ENCODE measurements at places on chromosomes 5 and 9.

GRCh38 chr9:118521261-118521660 lies 817.1 kb downstream of the TLR4 start:
- no peak for DNase-seq

GRCh38 chr5:141969783-141970771 lies 1.2 kb downstream of the RNF14 start:
- DNase-seq: no peak

GRCh38 chr9:104110509-104110908 lies 16.4 kb downstream of the SMC2 start:
- DNase-seq: no peak

DNA sequence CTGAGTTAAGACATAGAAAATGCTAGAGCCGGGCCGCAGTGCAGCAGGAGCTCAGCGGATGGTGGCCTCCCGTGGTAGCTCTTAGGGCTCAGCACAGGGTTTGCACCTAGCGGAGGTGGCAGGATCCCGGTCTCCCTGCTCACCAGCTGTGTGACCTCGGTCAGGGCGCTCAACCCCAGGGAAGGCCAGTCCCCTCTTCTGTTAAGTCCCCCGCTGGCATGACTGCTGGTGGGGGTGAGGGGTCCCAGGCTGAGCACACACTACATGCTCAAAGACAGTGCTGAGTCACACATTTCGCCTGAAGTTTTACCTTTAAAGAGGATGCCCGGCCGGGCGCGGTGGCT lies 39.0 kb downstream of the HRH2 start:
- no peak for DNase-seq

DNA sequence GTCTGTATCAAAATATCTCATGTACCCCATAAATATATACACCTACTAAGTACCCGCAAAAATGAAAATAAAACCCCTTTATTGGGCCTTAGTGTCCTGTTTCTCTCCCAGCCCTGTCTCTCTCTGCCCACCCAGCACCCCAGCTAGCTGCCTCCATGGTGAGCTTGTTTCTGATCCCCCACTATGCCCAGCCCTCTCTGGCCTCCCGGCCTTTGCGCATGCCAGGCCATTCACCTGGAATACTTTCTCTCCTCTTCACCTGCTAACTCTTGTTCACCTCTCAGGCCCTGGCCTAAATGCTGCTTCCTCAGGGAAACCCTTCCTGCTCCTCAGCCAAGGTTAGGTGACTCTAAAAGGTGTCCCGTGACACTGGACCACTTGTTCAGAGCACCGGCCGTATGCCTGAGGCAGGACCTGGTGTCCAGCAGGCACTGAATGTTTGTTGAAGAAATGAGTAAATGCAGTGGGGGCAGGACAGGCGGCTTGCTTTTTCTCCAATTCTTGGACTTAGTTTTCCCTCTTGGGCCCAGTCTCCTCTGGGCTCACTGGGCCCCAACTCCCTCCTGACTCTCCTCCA lies 58.5 kb downstream of the PSD2 start:
- no peak for DNase-seq

- DNase-seq: no peak
Observed at GRCh38 chr5:76953551-76954382, 922 bp downstream of the CRHBP start.

DNA sequence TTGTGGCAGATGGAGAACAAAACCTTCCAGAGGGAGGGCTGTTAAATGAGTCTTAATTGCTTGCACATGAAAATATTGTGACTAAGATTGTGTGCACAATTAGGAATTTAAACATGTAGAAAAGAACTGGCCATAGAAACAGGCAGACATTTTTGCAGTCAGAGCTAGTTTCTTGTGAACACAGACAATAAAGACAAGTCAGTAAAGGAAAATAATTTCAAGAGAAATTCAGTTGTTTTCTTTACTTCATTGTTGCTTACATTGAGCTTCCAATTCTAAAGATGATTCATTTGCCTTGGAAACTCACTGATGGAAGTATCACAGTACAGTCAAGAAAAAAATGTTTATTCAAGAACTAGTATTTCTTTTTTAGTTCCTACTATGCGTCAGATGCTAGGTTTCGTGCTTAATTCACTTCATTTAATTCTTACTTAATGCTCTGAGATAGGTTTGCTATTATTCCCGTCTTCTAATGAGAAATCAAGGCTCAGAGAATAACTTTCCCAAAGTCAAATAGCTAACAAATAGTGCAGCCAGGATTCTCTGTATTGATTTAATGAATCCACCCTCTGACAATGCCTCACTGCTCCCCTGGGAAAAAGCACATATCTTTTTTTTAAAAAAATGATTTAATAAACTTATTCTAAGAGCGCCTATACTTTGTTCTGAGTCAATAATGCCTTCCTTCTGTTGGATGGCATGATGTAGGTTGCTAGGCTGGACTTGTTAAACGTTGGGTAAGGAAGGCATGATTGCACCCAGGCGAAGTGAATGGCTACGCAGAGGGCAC lies 581.4 kb downstream of the RAB3C start:
- no peak for DNase-seq

- DNase-seq: no peak
Observed at GRCh38 chr5:154829181-154829588, 21.2 kb downstream of the FAXDC2 start.

DNA sequence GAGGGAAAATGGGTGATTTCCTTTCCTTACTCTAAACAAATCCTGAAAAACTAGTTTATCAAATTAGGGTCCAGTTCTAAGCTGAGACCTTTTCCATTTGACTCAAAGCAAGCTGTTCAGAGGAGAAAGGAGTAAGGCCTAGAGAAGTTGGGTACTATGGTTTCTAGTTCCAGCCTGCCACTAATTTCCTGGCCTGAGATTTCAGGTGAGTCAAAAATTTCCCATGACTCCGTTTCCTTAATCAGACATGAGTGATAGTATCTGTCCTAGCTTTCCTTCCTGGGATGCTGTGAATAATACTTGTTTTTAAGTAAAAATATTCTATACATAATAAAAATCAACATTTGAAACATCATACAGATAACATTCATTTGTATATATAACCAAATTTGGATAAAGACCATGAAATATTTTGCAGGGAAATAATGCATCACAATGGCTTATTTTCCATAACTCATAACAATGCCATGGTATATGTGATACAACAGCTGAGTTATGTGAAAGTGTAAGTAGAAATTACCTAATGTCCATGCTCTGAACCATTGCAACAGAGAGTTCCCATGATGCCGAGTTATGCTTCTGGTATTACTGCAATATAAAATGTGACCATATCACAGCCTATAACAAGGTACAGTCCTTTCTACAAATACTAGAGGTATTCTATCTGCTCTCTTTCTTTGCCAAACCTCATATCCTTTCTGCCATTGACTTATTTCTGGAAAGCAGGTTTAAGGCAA lies 142.7 kb downstream of the MLLT3 start:
- DNase-seq: no peak

- no peak for DNase-seq
Observed at GRCh38 chr5:137315534-137316345, 183.4 kb downstream of the SPOCK1 start.

GRCh38 chr5:57889558-57889957 lies 406.9 kb upstream of the ACTBL2 start:
- no peak for DNase-seq

GRCh38 chr5:76041863-76042262 lies 41.3 kb upstream of the SV2C start:
- DNase-seq: peak; percentile 71

DNA sequence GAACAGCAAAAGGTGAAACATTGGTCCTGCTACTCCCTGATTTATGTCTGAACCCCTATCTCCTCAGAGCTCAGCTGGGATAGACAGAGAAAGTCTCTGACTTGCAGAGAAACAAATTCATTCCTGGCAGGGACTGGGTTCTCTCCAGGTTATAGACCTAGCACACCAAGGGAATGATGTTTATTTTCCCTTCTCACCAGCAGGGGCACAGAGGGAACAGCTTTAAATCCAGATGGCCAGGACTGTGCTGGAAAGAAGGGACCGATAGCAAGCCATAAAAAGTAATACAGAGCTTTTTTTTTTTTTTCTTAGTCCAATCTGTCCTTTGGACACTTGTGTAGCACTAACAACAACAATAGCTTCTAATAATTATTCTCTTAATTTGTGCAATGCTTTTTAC lies 141.1 kb upstream of the C9orf72 start:
- DNase-seq: no peak

DNA sequence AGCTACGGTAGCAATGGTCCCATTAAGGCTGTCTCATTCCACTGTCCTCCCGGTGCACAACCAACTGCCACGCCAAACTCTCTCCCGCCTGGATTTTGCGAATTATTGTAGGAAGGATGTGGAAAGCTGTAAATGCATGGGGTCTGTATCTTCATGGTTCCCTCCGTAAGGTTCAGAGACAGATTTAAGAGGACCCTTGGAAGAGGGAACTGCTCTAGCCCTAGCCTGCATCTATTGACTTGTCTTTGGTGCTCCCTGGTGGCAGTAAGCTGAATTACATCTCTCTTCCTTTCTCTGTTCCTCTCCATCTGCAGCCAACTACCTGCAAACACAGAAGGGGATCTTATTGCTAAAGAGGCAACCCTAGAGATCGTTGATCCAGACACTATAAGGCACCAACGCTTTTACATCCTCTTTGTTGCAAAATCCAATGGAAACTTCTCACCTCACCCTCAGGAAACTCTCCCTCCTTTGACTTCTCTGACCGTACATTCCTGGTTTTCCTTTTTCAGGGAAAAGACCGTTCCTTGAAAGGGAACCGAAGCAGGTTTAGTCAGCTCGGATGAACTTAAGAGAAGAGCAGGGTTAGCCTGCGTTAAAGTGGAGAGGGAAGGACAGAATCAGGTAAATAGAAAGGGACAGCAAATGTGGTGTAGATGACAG lies 11.9 kb downstream of the CAPSL start:
- DNase-seq: peak; percentile 81

GRCh38 chr5:135263022-135263668 lies 135.9 kb downstream of the MACROH2A1 start:
- no peak for DNase-seq

- no peak for DNase-seq
Observed at GRCh38 chr9:114181607-114182409, 26.5 kb downstream of the COL27A1 start.

- no peak for DNase-seq
Observed at GRCh38 chr5:68418201-68418600, 202.6 kb downstream of the PIK3R1 start.

- DNase-seq: no peak
Observed at GRCh38 chr5:133384120-133384855, 228.1 kb downstream of the FSTL4 start.

DNA sequence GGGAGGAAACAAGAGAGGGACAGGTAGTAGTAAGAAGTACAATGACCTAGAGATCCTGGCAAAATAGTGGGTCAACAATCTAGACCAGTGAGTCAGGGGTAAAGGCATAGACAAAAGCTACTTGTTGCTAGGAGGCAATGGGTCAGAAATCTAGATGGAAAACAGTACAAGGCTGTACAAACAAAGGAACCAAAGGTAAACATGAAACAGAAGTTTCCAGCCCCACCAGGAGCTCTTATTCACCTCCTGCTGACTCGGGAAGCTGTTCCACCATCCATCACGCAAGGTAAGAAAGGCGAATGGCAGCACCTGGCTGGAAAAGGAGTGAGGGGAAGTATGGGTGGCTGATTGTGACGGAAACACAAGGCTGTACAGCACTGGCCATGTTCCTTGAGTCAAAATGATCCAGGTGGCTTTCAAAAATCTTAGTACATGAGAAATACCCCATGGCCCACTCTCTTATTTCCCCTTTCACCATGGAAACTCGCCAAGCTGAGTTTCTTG lies 70.5 kb upstream of the RAI14 start:
- no peak for DNase-seq

DNA sequence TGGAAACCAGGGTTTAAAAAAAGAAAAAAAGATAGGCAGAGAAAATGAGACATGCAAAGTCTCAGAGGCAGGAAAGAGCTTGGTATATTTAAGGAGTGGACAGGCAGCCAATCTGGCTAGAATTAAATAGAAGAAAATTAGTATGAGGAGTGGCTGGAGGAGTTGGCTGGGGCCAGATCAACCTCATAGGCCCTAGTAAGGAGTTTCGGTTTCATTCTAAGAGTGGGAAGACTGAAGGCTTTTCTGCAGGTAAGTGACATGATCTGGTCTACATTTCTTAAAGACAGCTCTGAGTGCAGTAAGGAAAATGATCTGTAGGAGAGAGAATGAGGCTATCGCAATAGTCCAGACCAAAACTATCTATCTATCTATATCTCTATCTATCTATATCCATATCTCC lies 27.5 kb downstream of the ADRB2 start:
- DNase-seq: no peak

- DNase-seq: no peak
Observed at GRCh38 chr9:26129217-26129616, 451.0 kb upstream of the TUSC1 start.

GRCh38 chr9:91040371-91041215 lies 239.0 kb downstream of the SYK start:
- DNase-seq: no peak

GRCh38 chr5:154368041-154368800 lies 77.6 kb upstream of the SAP30L start:
- DNase-seq: no peak

GRCh38 chr9:126397056-126397455 lies 70.4 kb downstream of the MVB12B start:
- no peak for DNase-seq

GRCh38 chr9:128138001-128138400 lies 10.5 kb upstream of the PTGES2 start:
- DNase-seq: no peak

DNA sequence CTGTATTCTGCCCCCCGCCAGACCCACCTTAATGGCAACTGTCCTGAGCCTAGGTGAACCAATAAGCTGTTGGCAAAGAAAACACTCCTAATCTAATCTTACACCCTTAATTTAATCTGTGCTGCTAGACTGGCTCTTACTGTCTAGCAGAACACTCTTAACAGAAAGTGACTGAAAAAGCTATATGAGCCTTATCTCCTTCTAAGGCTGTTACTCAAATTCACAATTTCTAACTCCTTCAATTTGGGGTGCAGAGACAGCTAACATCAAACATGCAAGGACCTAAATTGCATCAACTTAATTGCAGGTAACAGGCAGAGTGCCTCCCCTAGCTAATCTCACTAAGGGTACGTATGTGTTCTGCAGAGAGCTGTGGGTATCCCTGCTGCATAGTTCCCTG lies 49.5 kb upstream of the MAP1B start:
- DNase-seq: no peak

GRCh38 chr9:132077881-132078698 lies 1.6 kb downstream of the MED27 start:
- no peak for DNase-seq

- no peak for DNase-seq
Observed at GRCh38 chr9:106958955-106959657, 96.1 kb downstream of the ZNF462 start.

GRCh38 chr9:83620841-83621636 lies 1.9 kb upstream of the IDNK start:
- DNase-seq: peak; percentile 70
